ENCODE measurements at places on chromosomes 1 and 21. TPM values are rescaled to one million over a fixed set of nuclear protein-coding genes. Genes with fewer than 3 reads are reported as not detected.

CLDN17 gene
- not detected for polyA plus RNA-seq

SPRR5 gene
- polyA plus RNA-seq, result not detected

REG4 gene
- polyA plus RNA-seq, result 0.67 TPM

VSIG8 gene
- polyA plus RNA-seq, result 0.15 TPM

OLIG2 gene
- polyA plus RNA-seq, result not detected

ETV3L gene
- not detected for polyA plus RNA-seq

CDC42BPA gene
- polyA plus RNA-seq, result 43.7 TPM

REN gene
- polyA plus RNA-seq, result 61.7 TPM

PRUNE1 gene
- polyA plus RNA-seq, result 49.0 TPM

RIPPLY3 gene
- 1.8 TPM for polyA plus RNA-seq

SLC6A9 gene
- polyA plus RNA-seq, result 5.8 TPM

GJB4 gene
- polyA plus RNA-seq, result 0.13 TPM

TRIM17 gene
- 7.0 TPM for polyA plus RNA-seq

C1QB gene
- polyA plus RNA-seq, result 9.2 TPM

SYT11 gene
- 20.6 TPM for polyA plus RNA-seq

DNAJC6 gene
- 7.5 TPM for polyA plus RNA-seq

COL9A2 gene
- polyA plus RNA-seq, result 22.7 TPM

CDCA8 gene
- 17.6 TPM for polyA plus RNA-seq

PCBP3 gene
- polyA plus RNA-seq, result 1.2 TPM

FCRL4 gene
- polyA plus RNA-seq, result not detected

TMEM82 gene
- polyA plus RNA-seq, result 3.5 TPM

PKP1 gene
- 0.21 TPM for polyA plus RNA-seq

LCE2B gene
- not detected for polyA plus RNA-seq

MNDA gene
- 3.7 TPM for polyA plus RNA-seq

AUNIP gene
- polyA plus RNA-seq, result 4.0 TPM

GPR153 gene
- 8.1 TPM for polyA plus RNA-seq

SH2D1B gene
- 0.14 TPM for polyA plus RNA-seq

FASLG gene
- 0.21 TPM for polyA plus RNA-seq

CFAP45 gene
- 3.1 TPM for polyA plus RNA-seq

PADI2 gene
- polyA plus RNA-seq, result 3.0 TPM

NHLH1 gene
- 0.14 TPM for polyA plus RNA-seq

TENT5C gene
- polyA plus RNA-seq, result 2.9 TPM

KCNT2 gene
- 10.1 TPM for polyA plus RNA-seq

KIAA1614 gene
- polyA plus RNA-seq, result 9.0 TPM

BLZF1 gene
- 31.3 TPM for polyA plus RNA-seq

ADORA3 gene
- 0.50 TPM for polyA plus RNA-seq

DSTYK gene
- 19.9 TPM for polyA plus RNA-seq

LCE1F gene
- polyA plus RNA-seq, result not detected

USP48 gene
- polyA plus RNA-seq, result 71.7 TPM

MLLT11 gene
- polyA plus RNA-seq, result 26.9 TPM
